ENCODE measurements at places on chromosomes 6 and 20. TPM values are rescaled to one million over a fixed set of nuclear protein-coding genes. Genes with fewer than 3 reads are reported as not detected.
A peak's percentile ranks its signal among the peaks of the same experiment; 100 is the strongest.

PNPLA1 gene
- total RNA-seq: 0.20 TPM

DNA sequence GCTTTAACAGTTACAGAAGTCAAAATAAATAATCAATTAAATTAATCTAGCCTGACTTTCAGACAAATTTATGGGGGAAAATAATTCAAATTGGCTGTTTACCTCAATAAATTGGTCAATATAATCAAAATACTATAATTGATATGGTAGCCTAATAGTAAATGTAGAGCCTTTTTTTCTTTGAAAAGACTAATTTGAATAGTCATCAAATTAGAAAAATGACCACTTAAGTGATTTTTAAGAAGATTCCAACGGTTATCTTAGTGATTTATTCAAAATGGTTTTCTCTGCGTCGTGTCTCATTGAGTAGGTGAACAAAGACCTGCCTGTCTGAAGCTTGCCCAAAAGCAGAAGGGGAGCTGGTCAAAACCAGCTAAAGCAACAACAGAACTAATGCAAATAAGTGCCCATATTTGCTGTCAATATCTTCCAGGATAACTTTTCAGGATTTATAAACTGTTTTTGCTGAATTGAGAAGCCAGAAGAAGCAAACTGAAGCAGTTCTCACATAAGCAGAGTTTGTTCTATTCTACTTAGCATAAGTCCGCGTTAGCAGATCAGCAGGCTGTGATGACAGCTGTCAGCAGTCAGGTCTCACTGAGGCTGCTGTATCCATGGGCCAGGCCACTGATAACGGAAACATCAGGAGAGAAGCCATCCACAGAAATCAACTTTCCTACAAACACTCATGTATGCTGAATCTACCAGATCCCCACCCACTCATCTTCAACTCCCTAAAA is 7.0 kb downstream of the RCAN2 start:
- DNase-seq: no peak
- H3K4me3 ChIP-seq: no peak overlapping the region
- H3K27me3 ChIP-seq: peaks cover 6% of the 10 kb centered on the region

DNA sequence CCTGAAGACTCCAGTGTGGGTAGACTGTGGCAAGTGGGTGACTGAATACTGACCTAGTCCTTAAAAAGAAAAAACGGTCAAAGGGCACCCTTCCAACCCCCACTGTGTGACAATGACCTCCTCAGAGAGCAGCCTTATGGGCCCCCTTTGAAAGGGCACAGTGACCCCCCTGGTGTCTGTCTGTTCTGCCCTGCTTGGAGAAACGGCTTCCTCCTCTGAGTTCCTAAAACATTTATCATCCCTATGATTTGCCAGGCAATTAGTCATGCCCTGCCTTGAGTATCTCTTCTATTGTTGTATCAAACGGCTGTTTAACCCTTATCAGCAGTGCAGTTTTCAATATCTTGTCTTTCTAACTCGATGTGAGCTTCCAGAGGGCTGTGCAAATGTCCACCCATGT is 21.0 kb upstream of the STX16 start:
- H3K27me3 ChIP-seq: no peaks in the 10 kb centered on the region
- H3K27ac ChIP-seq: no peak overlapping the region
- H3K4me3 ChIP-seq: no peak overlapping the region
- H3K4me1 ChIP-seq: peaks cover 3% of the 10 kb centered on the region

DNA sequence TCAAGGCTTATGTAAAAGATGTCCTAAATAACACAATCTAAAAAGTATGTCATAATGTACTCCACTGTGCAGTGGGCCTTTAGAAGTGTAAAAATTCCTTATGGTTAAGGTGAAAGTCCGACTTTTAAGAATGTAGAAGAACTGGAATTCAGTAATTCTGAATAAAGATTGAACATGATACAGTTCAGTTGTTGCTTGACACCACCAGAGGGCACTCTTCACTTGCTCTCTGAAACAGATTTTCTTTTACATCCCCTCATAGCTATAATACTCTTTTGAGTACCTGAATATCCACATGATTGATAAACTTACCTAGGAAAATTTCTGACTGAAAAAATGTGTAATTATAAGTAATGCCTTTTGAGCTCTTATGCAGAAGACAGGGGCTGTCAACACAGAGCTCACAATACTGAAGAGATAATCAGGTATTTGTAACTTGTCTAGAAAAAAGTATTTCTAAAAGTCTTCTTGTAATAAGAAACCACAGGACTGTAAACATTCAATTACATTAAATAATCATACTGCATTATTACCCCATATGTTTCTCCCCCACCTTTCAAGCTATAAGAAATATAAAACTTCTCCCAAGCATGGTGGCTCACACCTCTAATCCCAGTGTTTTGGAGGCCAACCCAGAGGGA is 92.1 kb downstream of the POPDC3 start:
- DNase-seq: no peak
- no peak overlapping the region for H3K27ac ChIP-seq
- no peaks in the 10 kb centered on the region for H3K4me1 ChIP-seq
- H3K36me3 ChIP-seq: no peaks in the 10 kb centered on the region

DNA sequence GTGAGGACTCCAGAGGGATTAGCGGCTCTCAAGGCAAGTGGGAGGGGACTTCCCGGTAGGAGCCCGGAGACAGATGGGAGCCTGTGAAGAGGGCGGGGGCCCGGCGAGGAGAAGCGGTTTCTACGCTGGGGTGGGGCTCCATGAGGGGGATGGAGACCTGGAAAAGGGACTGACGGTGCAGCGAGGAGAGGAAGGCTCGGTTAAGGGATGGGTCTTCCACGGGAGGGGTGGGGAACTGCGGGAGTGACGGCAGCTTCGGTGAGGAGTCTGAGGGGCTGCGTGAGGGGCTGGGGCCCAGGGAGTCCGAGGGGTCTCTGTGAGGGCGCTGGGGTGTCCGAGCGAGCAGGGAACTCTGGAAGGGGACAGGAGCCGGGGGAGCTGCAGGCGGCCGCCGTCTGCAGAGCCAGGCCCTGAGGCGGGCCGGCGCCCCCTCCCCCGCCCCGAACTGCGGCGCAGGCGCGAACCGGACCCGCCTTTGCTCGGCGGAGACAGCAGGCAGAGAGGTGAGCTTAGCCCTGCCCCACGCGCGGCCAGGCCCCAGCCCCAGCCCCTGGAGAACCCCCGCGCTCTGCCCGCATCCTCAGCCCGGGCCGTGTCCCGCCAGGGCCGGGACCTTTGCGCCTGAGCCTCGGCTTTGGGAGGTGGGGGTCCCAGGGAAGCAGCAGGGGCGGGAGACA is at the start of gene NRSN2:
Gene NRSN2, plus strand, starts transcription at position 472 of the 677 bp plus-strand sequence. CDS start 2,533 bp downstream, outside the sequence.
- no peak within 1 kb of the TSS for H3K27ac ChIP-seq
- no peaks in the 10 kb centered on the region for H3K27me3 ChIP-seq
- DNase-seq: no peak

TMC2 gene
- total RNA-seq: not detected

- H3K27ac ChIP-seq: no peak overlapping the region
- no peak for DNase-seq
- peak overlapping the region; percentile 61 for H3K4me3 ChIP-seq
Measured at GRCh38 chr6:13485923-13486562, 1.4 kb downstream of the GFOD1 start.

CAGE1 gene
- total RNA-seq: not detected

- no peak overlapping the region for H3K27ac ChIP-seq
- H3K27me3 ChIP-seq: no peaks in the 10 kb centered on the region
- no peak overlapping the region for H3K4me3 ChIP-seq
- DNase-seq: no peak
- no peaks in the 10 kb centered on the region for H3K4me1 ChIP-seq
Measured at GRCh38 chr6:74356391-74356790, 660.4 kb downstream of the CD109 start.

HIVEP1 gene
- 65.6 TPM for total RNA-seq

DDX43 gene
- 2.7 TPM for total RNA-seq

SEL1L2 gene
- total RNA-seq: not detected

DNA sequence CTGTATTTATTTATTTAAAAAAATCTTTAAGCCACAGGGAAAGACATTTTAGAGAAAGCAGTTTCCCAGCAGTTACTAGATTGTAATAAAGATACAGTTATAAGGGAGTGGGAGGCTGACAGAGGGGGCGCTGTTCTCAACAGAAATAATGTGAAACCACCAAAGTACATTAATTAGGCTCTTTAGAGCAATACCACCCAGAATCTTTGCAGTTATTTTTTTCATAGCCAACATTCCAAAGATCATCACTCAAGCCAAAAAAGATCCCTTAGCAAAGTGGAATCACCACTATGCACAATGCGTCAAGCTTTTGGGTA is 331.3 kb upstream of the DEFB112 start:
- H3K36me3 ChIP-seq: no peaks in the 10 kb centered on the region
- no peak overlapping the region for H3K4me3 ChIP-seq
- H3K4me1 ChIP-seq: no peaks in the 10 kb centered on the region

- H3K4me1 ChIP-seq: no peaks in the 10 kb centered on the region
- no peak overlapping the region for H3K4me3 ChIP-seq
- H3K36me3 ChIP-seq: no peaks in the 10 kb centered on the region
- H3K27ac ChIP-seq: no peak overlapping the region
- H3K27me3 ChIP-seq: peaks cover 5% of the 10 kb centered on the region
Measured at GRCh38 chr6:88476388-88476787, 310.2 kb upstream of the CNR1 start.

DNA sequence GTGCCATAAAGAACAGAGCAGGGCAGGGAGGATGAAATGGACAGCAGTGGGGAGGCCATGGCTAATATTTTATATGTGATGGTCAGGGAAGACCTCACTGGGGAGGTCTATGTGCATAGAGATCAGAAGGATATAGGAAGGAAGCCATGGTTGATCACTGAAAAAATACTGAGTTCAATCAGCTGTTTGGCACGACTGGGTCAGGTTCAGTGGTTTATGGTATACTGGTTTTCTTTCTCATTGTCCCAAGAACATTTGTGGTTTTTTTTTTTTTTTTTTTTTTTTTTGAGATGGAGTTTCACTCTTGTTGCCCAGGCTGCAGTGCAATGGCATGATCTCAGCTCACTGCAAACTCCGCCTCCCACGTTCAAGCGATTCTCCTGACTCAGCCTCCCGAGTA is 78.3 kb upstream of the TIAM2 start:
- H3K4me3 ChIP-seq: no peak overlapping the region
- DNase-seq: no peak
- H3K27ac ChIP-seq: no peak overlapping the region
- peaks cover 2% of the 10 kb centered on the region for H3K4me1 ChIP-seq
- no peaks in the 10 kb centered on the region for H3K27me3 ChIP-seq

- H3K36me3 ChIP-seq: no peaks in the 10 kb centered on the region
- no peak overlapping the region for H3K4me3 ChIP-seq
- no peaks in the 10 kb centered on the region for H3K4me1 ChIP-seq
Measured at GRCh38 chr20:2086980-2087377, 14.6 kb upstream of the STK35 start.

RAD21L1 gene
- not detected for total RNA-seq

GNRH2 gene
- total RNA-seq: 0.60 TPM
